Liver (tissue), 10 donors: ENCODE measurements at places on chromosomes 2 and 18. TPM values are rescaled to one million over a fixed set of nuclear protein-coding genes. Genes with fewer than 3 reads are reported as not detected.

The DPP10 gene
- polyA plus RNA-seq = 0.04 TPM

- DNase-seq = no peak
Measured at GRCh38 chr2:68714866-68715265, 19.7 kb upstream of the ARHGAP25 start.

- no peak for DNase-seq
Measured at GRCh38 chr18:7066965-7067555, 50.5 kb downstream of the LAMA1 start.

The EFR3B gene
- polyA plus RNA-seq = 0.05 TPM

GRCh38 chr2:38653715-38654527 is 12.0 kb upstream of the GALM start:
- DNase-seq = no peak

- DNase-seq = no peak
Measured at GRCh38 chr2:185006481-185006880, 408.2 kb downstream of the ZNF804A start.

DNA sequence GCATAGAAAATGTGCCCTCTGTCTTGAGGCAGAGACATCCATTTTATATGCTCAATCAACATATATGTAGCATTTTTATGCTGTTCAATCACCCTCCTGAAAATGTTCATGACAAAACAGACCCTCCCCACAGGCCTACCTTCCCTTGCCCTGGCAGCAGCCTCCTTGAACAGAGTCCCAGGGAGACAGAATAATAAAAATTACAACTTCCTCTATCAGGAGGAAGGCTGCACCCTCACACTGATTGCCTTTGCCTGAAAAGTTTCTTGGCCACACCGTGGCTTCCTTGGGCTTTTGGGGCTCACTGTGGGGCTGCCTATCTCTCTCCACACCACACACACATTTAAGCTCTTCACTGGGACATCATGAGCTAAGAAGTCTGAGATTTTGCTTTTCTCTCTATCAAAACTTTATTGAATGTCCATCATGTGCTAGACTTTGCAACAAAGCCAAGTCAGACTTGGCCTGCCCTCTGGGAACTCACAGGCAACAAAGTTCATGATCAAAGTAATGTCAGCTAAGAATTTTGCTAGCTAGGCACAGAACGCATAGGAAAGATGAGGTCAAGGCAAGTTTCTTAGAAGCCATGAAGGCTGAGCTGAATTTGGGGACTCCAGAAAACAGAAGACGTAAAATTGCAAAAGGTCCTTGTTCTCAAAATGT is 101.6 kb downstream of the BCL2L11 start:
- no peak for DNase-seq

DNA sequence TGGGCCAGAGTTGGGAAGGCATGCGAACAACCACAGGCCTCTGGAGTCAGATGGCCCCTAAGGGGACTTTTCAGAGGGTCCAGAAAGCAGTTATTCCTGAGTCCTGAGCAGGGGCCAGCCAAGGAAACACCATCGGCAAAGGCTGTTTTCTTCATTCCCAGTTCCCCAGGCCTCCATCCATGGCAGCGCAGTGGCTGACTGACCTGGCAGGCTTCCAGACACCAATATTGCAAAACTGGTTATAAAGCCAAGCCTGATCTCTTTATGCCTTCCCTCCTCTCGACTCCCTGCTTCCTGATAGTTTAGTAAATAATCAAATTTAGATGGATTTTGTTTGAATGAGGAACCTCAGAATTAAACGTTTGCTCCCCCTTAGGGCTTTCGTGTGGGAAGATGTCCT is 133.4 kb upstream of the ITGA6 start:
- no peak for DNase-seq

DNA sequence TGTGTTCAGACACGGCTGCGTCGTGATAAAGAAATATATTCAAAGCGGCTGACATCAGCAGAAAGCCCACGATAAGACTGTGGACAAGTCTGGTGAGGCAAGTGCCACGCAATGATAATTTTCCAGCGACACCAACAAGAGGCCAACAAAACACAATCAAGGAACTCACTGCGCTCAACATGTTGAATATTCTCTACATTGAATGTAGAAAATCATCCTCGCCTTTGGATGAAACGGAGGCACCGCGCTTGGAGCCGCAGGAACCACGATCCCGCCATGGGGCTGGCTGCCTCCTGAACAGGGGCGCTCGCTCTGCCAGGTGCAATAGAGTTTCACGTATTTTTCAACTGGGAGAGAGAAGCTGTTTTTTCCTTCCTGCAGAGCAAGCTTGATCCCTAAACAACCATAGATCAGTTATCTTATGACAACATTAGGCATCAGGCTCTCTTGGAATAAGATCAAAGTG is 220.3 kb downstream of the ATAD2B start:
- no peak for DNase-seq

DNA sequence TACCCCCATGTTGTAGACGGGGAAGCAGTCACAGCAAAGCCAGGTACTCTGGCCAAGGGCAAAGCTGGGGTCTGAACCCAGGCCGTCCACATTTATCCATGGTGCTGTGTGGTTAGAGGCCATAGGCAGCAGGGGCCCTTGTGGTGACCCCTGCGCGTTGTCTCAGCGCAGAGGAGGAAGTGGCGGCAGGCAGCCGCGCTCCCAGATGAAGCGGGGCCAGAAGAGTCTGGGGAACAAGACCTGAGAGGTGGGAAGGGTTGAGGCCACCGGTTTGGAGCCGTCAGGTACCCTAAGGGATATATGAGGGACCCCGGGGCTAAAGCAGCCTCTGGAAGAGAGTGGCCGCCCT is 770 bp downstream of the ZNF396 start:
- DNase-seq = peak; percentile 37

DNA sequence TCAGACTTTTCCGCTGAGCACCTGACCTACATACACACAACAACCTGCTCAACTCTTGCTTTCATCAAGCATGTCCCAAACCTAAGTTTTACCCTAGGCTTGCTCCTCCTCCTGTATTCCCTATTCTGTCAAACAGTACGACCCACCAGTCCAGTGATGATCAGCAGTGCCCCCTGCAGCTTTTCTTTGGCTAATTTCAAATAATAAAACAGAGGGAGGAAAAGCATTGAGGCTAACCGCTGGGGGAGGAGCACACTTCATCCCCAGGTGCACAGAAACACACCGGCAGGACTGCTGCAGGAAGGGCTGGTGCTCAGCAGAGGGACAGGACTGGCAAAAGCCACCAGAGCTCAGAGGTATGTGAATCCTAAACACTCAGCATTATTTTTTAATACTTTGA is 21.2 kb downstream of the E2F6 start:
- no peak for DNase-seq

- no peak for DNase-seq
Measured at GRCh38 chr2:167504695-167505094, 616.4 kb downstream of the XIRP2 start.

The OBSL1 gene
- 30.9 TPM for polyA plus RNA-seq

DNA sequence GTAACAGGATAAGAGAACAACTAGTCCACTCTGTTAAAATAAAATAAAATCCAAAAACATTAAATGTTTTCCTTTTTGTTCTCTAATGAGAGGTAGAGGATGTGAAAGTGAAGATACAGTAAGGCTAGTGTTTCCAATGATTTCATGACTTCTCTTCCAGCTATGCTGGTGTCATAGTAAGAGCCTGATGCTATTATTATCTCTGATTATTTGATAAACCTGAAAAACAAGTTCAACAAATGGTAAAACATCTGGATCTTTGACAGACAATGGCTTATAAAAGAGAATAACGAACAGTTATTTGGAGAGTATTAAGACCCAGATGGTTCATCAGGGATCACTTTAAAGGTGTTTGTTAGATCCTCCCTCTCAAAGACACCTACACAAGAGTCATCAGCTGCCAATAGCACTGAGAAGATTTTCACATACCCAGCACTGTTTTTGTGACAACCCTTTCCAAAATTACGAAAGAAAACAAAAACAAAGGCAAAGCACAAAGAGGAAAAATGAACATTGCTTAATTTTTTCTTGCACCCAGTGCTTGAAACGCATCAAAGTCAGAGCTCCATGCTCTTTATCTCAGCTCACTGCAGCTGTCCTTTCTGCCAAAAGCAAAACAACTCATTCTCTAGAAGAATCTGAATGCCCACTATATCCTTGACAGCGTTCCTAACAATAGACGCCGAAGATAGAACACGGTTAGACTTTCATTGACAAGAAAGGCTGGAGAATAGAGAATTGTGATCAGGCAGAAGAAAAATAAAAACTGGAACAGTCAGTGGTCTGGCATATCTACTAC is 168.6 kb downstream of the SLC8A1 start:
- no peak for DNase-seq

The COL6A3 gene
- polyA plus RNA-seq = 10.1 TPM

- no peak for DNase-seq
Measured at GRCh38 chr2:120985174-120985996, 249.7 kb downstream of the GLI2 start.

DNA sequence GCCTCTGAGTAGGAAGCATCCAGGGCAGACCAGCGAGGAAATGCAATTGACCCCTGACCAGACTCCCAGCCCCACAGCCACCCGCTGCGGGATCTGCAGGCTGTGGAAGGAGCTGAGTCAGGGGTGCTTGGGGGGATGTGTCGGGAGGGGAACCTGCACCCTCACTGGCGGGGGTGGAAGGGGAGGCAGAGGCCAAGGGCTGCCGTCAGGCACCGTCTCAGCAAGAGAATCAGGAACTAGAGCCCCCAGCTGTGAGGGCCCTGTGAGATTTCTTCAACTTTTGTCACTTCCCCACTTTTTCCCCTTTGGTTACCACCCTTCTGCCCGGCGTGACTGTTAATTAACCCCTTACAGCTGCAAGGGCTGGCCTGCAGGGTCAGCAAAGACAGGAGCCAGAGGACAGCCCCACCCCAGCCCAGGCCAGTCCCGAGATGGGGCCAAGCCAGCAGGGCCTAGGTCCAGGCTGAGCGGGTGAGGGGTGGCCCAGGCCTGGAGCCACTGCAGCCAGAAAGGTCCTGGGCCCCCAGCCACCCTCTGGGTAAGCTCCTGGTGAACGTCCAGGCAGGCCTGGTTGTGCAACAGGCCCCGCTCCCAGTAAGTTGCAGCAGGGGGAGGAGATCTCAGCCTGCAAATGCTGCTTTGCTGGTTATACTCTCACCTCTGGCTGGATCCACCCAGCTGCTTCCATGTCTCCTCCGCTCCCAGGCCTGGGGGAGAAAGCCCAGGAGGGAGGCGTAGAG is 147.0 kb upstream of the ID2 start:
- peak; percentile 58 for DNase-seq

- DNase-seq = no peak
Measured at GRCh38 chr2:181183878-181184542, 203.6 kb downstream of the UBE2E3 start.

GRCh38 chr2:31239593-31240177 is 5.7 kb downstream of the EHD3 start:
- DNase-seq = no peak

The PTPRM gene
- polyA plus RNA-seq = 9.2 TPM

DNA sequence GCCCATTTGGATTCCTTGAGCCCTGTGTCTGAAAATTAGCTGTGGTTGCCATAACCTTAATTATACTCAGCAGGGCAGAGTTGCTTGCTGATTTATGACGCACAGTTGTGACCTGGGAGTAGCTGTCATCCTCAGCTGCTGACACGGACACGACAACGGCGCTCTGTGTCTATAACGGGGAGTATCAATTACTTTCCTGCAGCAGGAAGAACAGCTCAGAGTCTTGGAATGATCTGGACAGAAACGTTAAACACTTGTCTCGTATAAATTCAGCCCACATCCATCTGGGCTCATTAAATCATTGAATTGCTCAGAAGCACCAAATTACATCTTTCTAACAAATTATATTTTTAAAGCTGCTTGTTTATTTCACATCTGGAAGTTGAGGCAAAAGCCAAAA is 116.3 kb downstream of the SEPTIN10 start:
- DNase-seq = no peak

DNA sequence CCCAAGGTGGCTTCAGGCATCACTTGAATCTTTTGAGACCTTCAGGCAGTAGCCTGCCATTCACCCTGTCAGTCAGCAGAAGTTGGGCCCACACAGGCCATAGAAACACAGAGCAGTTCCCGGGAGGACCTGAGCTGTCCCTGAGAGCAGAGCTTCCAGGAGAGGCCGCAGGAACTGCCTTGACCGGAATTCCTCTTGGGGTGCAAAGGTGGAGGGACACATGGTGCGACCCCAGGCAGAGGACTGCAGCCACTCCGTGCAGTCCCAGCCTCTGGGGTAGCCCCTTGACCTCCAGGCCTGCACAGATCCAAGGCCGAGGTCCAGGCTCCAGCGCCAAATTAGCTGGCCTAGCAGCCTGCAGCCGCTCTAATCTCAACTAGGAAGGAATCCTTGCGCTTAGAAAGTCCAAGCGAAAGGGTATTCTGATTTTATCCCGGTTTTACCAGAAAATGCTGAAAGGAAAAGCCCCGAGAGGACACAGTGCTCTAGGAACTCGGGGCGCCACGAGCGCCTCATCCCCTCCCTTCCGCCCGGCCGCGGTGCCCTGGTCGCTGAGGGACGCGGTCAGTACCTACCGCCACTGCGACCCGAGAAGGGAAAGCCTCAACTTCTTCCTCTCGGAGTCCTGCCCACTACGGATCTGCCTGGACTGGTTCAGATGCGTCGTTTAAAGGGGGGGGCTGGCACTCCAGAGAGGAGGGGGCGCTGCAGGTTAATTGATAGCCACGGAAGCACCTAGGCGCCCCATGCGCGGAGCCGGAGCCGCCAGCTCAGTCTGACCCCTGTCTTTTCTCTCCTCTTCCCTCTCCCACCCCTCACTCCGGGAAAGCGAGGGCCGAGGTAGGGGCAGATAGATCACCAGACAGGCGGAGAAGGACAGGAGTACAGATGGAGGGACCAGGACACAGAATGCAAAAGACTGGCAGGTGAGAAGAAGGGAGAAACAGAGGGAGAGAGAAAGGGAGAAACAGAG is 5.4 kb downstream of the SIX2 start:
- DNase-seq = no peak

The XDH gene
- polyA plus RNA-seq = 6.8 TPM

DNA sequence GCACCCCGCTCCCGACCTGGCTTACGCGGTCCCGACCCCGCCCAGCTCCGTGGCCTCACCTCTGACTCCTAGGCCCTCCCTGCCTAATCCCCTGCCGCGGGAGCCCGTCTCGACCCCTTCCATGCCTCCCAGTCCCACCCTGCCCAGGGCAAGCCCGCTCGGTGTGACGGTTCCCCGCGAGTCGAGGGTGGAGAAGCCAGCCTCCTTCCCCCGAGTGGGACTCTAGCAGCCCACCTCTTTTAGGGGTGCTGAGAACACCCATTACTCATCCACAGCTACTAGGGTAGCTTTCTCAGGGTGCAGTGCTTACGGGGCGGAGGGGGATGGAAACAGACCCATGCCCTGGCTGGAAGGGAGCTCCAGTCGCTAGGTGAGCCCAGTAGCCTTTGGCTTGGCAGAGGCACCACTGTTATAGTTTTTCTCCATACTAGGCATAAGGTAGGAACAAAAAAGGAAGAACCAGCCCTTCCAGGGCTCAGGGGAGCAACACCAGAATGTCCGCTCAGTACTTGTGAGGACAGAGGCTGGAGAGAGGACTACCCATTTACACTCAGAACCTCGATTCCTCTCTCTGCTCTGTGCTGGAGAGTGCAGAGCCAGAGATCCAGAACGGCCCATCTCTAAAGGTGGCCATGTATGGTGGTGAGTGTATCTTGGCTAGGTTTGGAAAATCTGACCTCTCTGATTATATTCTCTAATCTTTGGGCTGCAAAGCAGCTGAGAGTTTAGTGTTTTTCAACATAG is 606 bp downstream of the AGBL5 start:
- DNase-seq = no peak

The KYNU gene
- 33.4 TPM for polyA plus RNA-seq

GRCh38 chr2:111121828-111122630 is 1.3 kb downstream of the BCL2L11 start:
- peak; percentile 92 for DNase-seq
